AG09319 (cell line): ENCODE measurements at places on chromosomes 16 and 17.

DNA sequence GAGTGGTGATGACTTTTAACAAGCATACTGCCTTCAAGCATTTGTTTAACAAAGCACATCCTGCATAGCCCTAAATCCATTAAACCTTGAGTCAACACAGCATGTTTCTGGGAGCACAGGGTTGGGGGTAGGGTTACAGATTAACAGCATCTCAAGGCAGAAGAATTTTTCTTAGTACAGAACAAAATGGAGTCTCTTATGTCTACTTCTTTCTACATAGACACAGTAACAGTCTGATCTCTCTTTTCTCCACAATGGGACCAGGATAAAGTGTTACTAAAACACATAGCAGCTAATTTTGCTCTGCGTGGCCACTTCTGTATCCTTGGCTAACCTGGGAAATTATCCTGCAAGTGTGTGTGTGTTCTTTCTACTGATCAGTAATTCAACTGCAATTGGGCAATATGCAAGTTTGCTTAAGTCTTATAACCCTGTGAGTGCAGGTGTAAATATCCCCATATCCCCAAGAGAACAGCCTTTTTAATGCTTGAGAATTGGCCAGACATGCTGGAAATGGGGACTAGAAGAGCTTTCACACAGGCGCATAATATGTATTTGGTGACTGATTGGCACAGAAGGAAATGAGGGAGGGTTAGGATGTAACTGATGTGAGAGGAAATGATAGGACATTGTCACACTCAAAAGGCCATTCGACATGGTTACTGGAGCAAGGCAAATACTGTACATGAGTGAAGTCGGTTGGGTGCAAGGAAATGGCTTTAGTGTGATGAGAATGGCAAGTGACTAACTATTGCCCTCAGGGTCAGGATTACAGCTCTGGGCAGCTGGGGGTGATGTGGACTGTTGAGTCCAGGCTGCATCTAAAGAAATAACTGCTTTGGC is 10.8 kb upstream of the ANKS4B start:
- no peak for DNase-seq

DNA sequence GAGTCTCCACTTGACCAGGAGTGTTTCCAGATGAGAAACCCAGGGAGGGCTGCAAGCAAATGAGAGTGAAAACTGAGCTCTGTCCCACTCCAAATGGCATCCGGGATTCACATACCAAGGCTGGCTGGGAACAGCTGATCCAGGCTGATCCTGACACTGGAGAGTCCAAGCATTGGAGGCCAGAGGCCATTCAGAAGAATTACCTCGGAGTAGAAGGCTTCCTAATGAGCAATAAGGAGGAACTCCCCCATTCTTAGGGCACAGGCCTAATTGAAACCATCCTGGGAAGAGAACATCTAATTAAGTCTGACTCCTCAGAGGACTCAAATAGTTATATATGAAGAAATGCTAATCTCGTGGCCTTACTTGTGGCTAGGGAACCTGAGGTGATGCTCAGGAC is 142.8 kb downstream of the PRKCA start:
- peak; percentile 72 for DNase-seq

- no peak for DNase-seq
Observed at GRCh38 chr17:1462164-1463112, 6.4 kb upstream of the CRK start.

DNA sequence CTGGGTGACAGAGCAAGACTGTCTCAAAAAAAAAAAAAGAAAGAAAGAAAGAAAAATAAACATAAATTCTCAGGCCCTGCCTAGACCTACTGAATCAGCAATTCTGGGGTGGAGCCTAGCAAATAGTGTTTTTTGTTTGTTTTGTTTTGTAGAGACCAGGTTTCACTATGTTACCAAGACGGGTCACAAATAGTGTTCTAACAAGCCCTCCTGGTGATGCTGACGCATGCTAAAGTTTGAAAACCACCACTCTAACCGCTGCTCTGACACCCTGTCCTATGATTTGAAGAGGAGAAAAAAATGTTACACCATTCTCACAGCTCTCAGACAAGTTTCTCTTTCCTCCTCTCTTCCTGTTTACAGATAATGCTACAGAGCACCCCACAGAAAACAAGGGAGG is 1.5 kb downstream of the MRPL10 start:
- DNase-seq: no peak

DNA sequence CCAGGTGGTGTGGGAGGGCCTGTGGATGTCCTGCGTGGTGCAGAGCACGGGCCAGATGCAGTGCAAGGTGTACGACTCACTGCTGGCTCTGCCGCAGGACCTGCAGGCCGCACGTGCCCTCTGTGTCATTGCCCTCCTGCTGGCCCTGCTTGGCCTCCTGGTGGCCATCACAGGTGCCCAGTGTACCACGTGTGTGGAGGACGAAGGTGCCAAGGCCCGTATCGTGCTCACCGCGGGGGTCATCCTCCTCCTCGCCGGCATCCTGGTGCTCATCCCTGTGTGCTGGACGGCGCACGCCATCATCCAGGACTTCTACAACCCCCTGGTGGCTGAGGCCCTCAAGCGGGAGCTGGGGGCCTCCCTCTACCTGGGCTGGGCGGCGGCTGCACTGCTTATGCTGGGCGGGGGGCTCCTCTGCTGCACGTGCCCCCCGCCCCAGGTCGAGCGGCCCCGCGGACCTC is 798 bp downstream of the CLDN9 start:
- no peak for DNase-seq

DNA sequence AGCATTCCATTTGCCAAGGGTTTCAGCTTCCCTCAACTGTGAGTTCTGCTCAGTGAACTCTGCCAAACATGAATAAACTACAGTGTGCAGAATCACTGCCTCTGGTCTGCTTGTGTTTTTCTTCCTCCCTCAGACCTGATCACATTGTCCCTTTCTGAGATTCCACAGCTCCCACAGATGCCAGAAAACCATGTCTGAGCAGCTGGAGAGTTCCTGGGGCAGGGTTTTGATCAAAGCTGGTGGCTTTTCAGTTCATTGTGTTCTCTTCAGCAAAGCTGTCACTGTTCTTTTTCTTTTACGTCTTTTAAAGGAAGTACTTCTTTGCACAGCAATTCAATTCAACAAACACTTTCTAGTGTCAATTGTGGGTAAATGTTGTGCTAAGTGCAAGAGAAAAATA is 555.8 kb downstream of the RBFOX1 start:
- no peak for DNase-seq

- no peak for DNase-seq
Observed at GRCh38 chr17:44931376-44931775, 16.1 kb upstream of the GFAP start.

DNA sequence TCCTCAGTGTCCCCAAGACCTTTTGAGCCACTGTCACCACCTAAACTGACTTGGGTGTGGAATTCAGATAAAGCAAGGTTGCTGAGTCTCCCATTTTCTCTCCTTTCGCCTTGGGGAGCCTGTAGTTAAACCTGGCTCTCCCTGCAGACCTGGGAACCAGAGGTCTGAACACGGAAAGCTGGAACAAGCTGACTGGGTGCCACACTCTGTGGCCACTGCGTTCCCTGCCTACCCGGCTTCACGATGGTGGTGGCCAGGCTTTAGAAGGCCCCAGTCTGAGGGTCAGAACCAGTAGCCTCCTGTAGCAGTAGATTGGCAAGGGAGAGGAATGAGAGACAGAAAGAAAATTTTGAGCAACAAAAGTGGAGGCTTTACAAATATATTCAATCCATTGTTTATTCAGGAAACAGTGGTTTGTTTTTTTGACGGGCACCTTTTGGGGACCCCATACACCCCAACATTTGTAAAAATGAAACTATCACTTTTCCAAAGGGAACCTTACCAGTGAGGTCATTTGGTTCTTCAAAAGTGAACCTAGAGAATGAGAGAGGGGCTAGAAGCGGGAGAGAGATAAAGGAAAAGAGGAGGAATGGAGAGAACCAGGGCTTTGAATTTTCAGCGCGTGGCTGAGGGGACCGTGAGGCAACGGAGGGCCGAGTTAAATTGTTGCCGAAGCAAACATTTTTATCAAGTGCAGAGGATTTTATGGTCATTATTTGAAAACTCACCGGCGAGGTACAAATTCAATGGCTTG is 1.8 kb upstream of the HOXB8 start:
- no peak for DNase-seq

DNA sequence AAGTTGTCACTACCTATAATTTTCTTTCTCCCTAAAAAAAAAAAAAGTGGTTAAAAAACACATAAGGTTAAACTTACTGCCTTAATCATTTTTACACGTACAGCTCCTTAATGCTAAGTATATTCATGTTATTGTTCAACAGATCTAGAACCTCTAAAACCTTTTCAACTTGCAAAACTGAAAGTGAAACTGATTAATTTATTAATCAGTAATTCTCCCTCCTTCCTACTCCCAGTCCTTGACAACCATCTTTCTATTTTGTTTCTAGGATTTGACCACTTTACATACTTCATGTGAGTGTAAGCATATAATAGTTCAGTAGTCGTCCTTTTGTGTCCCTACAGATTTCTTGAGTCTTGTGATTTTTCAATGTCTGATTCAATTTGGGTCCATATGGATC is 251.4 kb upstream of the KIF2B start:
- no peak for DNase-seq

GRCh38 chr16:48365025-48365600 is 20.1 kb downstream of the SIAH1 start:
- no peak for DNase-seq

DNA sequence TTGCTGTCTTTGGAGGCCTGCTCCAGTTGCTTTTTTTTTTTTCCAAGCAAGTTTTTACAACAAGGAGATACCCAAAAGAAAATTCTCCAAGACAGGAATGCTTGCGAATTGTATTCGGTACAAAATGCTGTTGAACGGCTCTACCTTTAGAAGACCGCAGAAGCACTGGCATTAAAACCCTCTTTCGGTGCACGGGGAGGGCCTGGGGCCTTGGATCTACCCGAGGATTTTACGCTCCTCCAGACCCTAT is 1.3 kb upstream of the HELZ start:
- DNase-seq: no peak

- no peak for DNase-seq
Observed at GRCh38 chr17:27157898-27158297, 136.0 kb upstream of the WSB1 start.

DNA sequence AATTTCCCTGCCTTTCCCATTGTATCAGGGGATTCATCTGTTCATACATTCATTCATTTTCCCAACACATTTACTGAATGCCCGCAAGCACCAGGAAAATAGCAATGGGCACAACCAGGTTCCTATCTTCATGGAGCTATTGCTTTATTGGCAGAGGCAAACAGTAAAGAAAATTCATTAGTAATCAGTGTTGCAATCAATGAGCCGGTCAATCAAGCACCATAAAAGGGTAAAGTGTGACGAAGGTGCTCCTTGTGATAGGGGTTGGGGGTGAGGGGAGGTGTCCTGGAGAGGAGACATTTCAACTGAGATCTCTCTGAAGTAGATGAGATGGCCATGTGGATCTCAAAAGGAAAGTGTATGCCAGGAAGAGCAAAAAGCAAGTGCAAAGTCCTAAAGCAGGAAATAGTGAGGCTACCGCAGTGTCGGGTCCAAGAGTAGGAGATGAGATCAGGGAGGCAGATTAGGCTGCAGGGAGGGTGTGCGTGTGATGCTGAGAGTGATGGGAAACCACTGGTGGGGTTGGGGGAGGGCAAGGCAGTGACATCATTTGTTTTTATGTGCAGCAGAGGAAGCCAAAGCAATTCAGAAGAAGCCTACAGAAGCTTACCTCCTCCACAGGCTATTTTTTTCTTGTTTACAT is 28.4 kb downstream of the CDH13 start:
- no peak for DNase-seq

GRCh38 chr16:997440-998051 is 16.0 kb downstream of the SOX8 start:
- DNase-seq: no peak

GRCh38 chr17:69516225-69516624 is 101.7 kb downstream of the MAP2K6 start:
- DNase-seq: no peak

GRCh38 chr16:9953908-9954570 is 228.2 kb downstream of the GRIN2A start:
- DNase-seq: no peak

DNA sequence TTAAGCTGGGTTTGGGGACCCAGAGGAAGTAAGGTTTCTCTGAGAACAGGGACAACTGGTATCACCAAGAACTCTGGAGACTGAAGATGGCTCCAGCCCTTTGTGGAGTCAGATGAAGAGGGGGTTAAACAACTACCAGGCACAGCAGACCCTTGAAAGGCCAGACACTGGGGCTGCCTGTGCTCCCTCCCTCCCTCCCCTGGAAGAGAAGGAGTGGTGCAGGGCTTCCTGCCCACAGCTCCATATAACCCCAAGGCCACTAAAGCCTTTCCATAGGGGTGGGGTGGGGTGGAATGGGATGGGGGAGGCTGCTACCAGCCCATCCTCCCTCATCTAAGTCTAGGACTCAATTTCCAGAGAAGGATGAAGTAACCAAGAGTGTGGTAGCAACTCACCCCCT is 66.7 kb downstream of the CCDC182 start:
- no peak for DNase-seq

- DNase-seq: no peak
Observed at GRCh38 chr17:1322014-1322428, 42.6 kb downstream of the TRARG1 start.

- DNase-seq: no peak
Observed at GRCh38 chr16:66681676-66682075, 14.9 kb downstream of the CMTM4 start.

- DNase-seq: no peak
Observed at GRCh38 chr17:67145183-67145805, 99.7 kb downstream of the HELZ start.

DNA sequence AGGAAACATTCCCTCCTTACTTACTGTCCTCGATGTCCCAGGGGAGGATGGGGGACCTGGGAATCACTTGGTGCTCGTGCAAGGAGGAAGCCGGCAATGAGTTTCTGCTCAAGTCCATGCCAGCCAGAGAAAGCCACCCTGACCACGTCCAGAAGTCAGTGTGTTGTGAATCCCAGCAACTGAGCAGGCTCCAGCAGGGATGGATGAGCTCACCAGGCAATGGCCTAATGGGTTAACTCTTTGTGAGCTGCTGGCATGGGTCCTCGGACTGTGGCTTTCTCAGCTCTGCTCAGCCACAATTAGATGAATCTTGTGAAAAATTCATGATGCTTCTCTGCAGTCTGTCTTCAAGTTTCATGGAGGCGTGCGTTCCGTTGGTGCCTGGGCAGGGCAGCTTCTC is at the start of gene PIRT:
PIRT (minus strand) TSS at position 167 of the 400 bp plus-strand sequence. CDS start 12,442 bp downstream, outside the sequence.
- no peak for DNase-seq

GRCh38 chr16:27883576-27883975 is 179.9 kb downstream of the GSG1L start:
- DNase-seq: no peak

GRCh38 chr16:54822492-54822891 is 108.2 kb upstream of the IRX5 start:
- DNase-seq: no peak

GRCh38 chr17:61756561-61756960 is 106.8 kb downstream of the BRIP1 start:
- DNase-seq: no peak
